ENCODE measurements at places on chromosomes 6 and 20.

GRCh38 chr6:38391626-38392579, 247.8 kb downstream of the BTBD9 start:
- DNase-seq: no peak

DNA sequence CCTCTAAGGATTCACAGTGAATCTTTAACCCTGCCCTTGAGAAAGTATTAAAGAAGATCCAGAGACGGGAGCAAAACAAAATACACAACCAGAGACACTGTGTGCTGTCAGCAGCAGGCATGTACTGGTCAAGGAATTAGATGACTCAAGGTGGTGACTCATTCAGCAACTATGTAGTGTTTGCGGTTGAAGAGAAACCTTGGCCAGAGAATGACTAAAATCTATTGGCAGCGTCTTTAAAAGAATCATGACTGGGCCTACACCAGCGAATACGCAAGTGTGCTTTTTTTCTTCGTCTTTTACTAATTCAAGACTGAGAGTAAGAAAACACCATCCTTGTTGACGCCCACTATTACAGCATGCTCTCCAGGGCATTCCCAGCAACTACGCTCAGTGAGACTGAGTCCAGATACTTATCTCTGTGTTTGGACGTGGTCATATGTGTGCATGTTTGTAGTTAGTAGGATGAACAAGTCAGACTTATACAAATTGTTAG, 72.4 kb upstream of the BACH2 start:
- DNase-seq: no peak

DNA sequence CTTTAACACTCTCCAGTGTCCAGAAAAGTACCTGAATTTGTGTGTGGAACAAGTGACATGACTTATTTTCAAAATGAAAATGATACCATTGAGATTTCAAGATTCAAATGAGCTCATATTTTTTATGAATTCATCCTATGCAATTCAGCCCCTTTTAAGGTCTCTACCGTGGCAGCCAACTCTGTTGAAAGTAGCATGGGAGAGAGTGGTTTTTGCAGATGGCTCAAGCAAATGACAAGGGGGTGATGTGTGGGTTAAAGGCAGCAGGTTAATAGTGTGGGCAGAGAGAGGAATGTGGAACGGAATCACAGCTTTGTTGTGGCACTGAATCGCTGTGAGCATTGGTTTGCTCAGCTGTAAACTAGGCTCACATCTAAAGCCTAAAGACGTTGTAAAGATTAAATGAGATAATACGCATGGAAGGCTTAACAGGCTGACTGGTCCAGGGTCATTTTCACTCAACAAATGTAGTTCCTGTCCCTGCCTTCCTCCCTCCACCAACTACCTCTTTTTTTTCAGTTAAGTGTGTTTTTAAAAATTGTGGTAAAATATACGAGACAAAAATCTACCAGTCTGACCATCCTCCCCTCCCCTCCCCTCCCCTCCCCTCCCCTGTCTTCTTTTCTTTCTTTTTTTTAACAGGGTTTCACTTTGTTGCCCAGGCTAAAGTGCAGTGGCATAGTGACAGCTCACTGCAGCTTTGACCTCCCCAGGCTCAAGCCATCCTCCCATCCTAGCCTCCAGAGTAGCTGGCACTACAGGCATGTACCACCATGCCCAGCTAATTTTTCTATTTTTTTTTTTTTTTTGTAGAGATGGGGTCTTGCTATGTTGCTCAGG, 114.7 kb upstream of the ZNF217 start:
- no peak for DNase-seq

- no peak for DNase-seq
Observed at GRCh38 chr6:48472091-48472490, 361.1 kb upstream of the PTCHD4 start.

DNA sequence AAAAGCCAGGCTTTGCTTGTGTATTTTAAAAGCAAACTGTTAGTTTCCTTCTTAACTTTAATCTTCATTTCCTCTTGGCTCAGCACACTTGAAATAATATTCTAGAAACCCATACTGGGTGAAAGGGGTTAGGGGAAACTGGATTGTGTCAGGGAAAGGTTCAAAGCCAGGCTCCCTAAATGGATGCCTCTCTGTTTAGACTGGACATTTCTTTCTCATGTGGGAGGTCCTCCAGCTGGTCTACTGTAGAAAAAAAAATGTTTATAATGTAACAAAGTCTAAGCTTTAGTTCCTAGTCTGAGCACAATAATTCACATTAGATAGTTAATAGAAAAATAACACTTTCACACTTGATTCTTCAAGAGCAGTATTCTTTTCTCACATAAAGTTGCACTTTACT, 89.0 kb upstream of the AKIRIN2 start:
- DNase-seq: no peak

GRCh38 chr20:48802647-48803046, 25.2 kb downstream of the PREX1 start:
- DNase-seq: no peak

DNA sequence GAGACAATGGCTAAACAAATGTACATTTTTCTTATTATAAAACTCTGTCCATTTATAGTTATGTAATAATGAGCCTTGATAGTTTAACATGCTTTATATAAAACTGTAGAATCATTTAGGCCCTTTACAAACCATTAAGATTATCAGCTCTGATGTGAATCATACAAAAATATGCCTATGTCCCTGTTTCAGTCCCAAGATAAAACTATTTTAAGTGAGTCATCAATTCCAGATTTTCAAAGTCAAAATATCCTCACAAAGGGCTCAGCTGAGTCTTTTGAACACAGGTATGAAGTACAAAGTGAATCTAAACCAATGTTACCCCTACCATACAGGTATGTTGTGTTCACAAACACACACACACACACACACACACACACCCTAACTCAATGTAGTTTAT, 88.0 kb downstream of the PTPRK start:
- no peak for DNase-seq

DNA sequence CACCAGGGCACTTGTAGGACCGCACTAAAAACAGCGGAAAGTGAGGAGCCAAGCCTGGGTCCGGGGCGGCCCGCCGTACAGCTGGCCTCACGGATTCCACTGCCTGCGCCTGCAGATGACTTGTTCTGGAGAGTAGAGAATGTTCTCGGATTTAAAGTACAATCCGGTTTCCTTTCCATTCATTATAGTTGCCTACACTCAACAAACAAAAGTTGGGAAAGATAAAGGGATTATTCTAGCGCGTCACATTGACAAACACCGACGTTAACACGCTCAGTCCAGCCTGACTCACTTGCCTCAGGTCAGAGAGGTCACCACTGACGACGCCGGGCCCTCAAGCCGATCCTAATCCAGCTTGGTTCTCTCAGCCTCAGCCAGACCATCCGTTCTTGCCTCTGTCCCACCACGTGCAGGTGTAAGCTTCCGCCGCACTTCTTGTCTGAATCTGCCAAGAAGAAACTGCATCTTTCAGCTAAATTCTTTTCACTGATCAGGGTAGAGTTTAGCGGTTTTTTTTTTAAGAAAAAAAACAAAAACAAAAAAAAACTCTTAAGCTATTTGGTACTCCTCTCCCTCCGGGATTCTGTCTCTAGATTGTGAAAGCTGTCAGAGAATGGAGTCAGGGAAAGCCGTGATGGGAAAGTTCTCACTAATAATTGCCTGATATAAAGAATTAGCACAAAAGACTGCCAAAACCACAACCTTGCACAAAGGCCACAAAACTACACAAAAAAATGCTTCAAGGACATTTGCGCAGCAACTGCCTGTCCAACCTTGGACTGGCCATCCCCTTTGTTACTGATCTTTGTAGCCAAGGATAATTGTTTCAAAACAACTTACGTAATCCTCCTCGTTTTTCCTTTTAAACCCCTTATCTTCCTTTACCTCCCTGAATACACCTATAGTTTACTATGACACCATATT, 1.1 kb upstream of the PHF10 start:
- DNase-seq: no peak

DNA sequence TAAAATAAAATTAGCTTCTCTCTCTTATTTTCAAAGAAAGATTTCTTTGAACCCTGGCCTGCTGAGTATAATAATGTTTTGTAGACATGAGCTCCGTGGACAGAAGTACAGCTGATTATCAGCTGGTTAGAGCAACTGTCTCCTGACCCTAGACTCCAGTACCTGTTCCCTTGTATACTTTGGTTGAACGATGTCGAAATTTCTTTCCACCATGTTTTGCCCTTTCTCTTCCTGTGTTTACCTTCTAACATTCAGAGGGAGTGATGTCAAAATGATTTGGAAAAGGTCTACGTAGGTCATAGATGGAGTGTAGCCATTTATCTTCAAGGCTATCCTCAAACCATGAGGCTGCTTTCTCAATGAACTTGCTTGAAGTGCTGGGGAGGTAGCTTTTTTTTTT, 16.8 kb upstream of the ADTRP start:
- DNase-seq: no peak

- no peak for DNase-seq
Observed at GRCh38 chr6:33861722-33862121, 57.9 kb upstream of the MLN start.

DNA sequence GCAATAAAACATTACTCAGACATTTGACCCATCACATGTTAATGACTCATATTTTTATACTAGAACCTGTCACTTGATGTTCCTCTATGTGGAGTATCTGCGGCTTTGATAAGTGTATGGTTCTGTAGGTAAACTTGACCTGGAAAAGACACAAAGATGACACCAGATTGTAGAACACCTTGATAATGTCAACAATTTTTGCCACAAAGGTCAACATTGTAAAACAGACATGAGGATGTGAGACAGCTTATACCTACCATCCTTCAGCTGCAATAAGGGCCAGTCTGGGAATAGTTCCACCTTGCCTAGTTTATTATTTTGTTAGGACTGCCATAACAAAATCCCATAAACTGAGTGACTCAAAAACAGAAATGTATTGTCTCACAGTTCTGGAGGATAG, 202.4 kb downstream of the LMBRD1 start:
- DNase-seq: no peak
